ENCODE measurements at places on chromosomes 1 and 21.

DNA sequence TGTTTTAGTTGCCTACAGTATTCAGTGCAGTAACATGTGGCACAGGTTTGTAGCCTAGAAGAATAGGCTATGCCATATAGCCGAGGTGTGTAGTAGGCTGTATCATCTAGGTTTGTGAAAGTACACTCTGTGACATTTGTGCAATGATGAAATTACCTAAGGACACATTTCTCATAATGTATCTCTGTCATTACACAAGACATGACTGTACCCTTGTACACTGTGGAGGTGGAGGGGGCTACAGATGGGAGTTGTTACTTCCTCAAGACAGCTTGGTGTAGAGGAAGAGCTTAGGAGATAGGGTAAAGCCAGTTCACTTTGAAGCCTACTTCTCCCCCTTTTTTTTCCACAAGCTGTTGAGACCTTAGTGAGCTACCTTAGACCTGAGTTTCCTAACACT lies 59.7 kb upstream of the RAVER2 start:
- DNase-seq = no peak

DNA sequence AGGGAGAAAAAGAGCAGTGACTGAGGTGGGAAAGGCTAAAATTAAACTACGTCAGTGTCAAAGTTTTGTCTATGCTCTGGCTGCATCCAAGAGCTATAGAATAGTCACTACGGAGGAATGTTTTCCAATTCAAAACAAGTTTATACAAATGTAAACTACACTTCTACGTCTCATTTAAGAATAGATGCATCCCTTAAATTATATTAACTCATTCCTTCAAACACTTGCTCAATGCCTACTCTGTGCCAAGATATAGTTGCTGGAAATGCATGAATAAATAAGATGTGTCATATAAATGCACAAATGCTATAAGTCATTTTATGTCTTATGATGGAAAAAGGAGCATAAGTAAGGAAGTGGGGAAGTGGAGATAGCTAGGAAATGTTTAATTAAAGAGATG lies 4.2 kb upstream of the COLGALT2 start:
- no peak for DNase-seq

GRCh38 chr1:162670928-162671663 lies 38.8 kb downstream of the DDR2 start:
- DNase-seq = no peak

DNA sequence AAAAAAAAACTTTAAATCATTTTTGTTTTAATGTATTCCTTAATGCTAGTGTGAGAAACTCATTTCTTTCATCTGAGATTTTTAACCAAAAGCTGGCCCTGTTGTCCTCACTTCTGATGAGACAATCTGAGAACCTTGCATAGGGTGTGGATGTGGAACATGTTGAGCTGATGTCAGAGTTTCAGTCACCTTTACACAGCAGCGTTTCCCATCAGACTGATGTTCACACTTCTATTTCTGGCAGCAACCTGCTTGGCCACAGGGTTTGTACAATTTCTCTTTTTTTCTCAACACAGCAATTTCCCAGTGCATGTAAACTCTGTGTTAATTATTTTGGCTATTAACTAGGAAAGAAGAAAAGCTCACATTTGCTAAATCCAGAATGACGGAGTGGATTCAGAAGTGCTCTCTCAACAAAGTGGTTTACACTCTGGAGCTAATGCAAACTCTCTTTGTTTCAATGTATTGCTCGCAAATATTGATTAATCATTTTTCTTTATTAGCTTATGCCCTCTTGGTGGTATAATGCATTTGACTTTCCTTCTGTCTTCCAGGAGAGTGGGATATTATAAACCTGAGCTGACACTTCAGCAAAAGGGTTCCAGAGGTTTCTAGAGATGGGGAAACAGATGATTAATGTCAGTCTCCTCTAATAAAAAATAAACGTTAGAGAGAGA lies 70.5 kb upstream of the HSPA13 start:
- DNase-seq = no peak

- no peak for DNase-seq
Measured at GRCh38 chr1:11238311-11238710, 24.0 kb downstream of the MTOR start.

DNA sequence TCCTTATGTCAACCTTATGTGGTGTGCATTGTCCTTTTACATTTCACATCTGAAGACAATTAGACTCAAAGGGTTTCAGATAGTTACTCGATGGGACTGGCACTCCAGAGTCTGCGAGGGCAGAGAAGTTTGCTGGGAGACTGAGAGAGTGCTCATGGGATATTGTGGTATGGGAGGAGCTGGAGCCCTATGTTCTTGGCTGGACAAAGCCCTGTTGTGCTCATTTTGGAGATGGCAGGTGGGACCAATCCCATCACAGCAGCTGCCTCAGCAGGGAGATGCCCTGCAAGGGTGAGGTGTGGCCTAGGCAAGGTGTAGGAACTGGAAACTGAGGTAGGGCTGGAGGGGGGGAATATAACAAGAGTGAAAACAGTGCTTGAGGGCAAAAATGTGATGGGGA lies 43.5 kb upstream of the CRNN start:
- no peak for DNase-seq

- DNase-seq = no peak
Measured at GRCh38 chr1:46180082-46180616, 3.9 kb upstream of the P3R3URF start.

GRCh38 chr21:36350282-36350910 lies 30.4 kb downstream of the MORC3 start:
- DNase-seq = no peak

- DNase-seq = no peak
Measured at GRCh38 chr1:1624443-1625403, 7.2 kb upstream of the MMP23B start.

DNA sequence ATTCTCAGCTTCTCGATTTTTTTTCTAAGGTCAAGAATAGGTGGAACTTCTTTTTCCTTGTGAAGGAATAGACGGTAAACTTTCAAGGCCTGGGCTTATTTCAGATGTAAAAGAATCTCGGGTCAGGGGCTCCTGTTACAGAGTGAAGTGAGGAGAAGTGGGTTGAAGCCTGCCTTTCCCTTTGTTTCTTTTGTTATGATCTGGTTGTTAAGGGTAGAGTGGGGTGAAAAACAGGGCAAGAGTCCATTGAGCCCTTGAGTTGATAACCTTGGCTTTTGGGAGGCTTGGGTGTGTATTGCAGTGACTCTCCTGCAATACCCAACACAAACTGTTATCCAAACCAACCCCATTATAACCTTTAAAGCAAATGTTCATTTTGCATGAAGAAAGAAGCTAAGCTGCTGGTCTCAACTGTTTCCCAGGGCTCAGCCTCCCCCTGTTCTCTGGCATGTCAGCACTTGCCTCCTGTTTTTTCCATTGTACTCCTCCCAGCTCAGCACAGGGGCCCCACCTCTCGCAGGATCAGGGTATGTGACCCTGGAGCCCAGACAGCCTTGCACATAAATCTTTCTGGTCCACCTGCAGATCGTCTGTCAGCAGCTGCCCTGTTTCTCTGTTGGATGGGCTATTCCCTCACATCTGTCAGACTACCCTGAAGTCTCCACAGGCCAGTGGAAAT lies 102.4 kb downstream of the CACHD1 start:
- DNase-seq = no peak

GRCh38 chr1:163178628-163179027 lies 24.1 kb downstream of the RGS5 start:
- DNase-seq = no peak

DNA sequence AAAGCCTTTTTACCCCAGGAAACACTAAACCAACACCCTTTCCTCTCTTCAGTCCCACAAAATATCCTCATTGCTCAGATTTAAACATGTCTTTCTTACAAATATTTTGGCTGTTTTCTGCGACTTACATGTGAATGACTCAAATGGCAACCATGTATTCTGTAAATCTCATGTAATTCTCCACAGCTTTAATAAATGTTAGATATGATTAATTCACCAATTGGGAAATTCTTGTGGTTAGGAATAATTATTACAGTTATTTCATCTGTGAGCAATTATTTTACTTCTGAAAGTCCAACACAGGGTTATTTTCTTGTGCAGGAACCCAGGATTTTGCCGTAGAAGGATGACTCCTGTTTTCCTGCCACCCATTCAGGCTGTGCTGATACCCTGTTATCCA lies 431.5 kb downstream of the LMO4 start:
- no peak for DNase-seq

- no peak for DNase-seq
Measured at GRCh38 chr1:213123536-213123935, 72.5 kb downstream of the RPS6KC1 start.

GRCh38 chr1:168054117-168054516 lies 82.6 kb downstream of the GPR161 start:
- DNase-seq = no peak

Measured in Jurkat, Clone E6-1 (cell line).